AG10803 (cell line): ENCODE measurements at places on chromosomes 3 and 15.
A peak's percentile ranks its signal among the peaks of the same experiment; 100 is the strongest.

GRCh38 chr15:52052066-52052935 lies 33.3 kb downstream of the MAPK6 start:
- peak; percentile 34 for DNase-seq

DNA sequence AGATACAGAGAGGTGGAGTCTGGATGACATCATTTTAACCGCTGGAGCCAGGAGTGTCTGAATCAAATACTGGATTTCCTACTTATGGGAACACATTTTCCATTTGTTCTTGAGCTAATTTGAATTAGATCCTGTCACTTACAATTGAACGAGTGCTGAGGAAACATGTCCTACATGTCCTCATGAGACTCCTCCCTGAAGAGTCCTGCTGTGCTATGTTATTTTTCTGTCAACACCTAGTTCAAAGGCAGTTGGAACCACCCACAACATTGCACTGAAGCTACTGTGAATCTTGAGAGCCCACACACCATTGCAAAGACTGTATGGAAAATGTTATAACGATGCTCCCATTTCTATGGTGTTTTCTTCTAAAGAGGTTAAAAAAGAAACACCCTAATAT lies 123.5 kb upstream of the CRBN start:
- no peak for DNase-seq

DNA sequence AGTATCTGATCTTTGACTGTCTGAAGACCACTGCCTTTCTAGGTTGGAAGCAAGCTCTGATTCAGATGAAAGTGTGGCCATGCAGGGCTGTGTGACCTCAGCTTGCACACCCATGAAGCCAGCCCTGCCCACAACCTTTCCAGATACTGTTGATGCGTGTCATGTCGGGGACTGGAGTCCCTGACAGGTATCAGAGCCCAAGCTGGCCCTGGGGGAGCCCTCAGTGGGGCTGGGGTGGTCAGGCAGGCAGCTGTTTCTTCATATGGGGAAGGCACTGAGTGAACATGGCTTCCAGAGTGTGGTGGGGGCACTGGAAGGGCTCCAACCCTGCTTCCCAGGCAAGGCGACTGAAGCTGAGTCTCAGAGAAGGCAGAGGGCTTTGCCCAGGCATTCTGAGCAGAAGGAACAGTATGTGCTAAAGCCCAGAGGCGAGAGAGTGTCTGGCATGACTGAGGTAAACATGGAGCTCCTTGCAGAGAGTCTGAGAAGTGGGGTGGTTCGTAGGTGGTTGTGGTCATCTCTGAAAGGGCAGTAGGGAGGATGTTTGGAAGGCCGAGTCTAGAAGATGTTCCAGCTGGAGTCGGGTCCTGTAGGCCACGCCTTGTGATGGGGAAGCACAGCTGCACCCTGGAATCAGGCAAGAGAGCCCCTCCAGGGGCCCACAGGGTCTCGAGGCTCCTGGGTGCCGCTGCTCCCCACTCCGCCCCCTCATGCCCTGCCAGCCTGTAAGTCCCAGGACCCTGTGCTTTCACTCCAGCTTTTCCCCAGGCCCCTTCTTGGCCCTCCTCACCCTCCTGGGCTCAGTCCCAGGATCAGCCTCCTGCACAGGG lies 122.2 kb downstream of the EEFSEC start:
- no peak for DNase-seq

DNA sequence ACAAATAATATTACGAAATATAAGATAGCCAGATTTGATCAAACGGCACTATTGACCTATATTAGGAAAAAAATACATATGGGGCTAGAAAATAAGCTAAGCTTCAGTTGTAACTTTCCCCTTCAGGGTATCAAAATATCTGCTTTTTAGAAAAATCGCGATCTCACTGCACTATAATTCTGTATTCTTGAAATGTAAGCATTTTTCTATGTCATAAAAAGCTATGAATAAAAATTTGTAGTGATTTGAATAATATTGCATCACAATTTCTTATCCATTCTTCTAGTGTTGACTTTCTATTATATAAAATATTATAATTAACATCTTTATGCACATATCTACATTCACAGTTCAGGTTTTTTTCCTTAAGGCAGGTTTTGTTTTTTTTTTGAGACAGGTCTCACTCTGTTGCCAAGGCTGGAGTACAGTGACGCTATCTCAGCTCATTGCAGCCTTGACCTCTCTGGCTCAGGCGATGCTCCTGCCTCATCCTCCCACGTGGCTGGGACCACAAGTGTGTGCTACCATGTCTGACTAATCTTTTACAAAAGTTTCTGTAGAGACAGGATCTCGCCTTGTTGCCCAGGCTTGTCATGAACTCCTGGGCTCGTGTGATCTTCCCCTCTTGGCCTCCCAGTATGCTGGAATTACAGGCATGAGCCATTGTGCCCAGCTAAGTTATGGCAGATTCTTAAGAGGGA lies 21.6 kb downstream of the EMC4 start:
- DNase-seq, result no peak

DNA sequence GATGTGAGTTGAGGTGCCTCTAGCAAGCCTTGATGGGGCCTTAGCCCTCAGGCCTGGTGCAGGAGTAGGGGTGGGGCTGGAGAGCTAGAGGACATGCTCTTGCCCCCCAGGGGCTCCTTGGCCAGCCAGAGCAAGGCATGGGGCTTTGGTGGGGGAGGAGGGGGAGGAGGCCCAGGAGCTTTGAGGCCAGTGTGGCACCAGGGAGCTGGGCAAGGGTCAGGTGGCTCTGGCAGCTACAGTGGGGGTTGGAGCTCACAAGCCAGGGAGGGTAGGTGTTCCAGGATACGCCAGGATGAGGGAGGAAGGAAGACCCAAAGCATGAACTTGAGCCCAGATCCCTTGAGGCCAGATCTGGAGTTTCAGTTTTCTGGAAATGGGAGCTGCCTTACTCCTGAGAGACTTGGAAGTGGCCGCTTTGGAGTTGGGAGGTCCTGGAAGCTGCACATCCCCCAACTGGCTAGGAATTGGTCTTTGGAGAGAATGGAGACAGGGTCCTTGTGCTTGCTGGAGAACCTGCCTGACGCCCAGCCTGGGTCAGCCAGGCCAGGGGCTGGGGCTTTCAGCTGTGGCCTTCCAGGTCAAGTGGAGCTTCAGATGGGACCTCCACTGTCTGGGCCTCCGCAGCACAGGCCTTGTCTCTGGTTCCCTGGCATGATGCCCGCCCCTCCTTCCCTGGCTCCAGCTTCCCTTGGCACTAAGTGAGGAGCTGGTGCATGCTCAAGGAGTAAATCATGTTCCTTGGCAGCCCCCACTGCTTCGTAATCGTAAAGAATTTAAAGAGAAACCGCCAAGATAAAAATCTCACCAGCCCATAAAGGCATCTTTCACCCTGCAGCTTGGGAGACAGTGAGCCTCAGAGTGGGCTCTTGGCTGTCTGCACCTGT lies 8.7 kb downstream of the SEMA3F start:
- DNase-seq, result peak; percentile 97

DNA sequence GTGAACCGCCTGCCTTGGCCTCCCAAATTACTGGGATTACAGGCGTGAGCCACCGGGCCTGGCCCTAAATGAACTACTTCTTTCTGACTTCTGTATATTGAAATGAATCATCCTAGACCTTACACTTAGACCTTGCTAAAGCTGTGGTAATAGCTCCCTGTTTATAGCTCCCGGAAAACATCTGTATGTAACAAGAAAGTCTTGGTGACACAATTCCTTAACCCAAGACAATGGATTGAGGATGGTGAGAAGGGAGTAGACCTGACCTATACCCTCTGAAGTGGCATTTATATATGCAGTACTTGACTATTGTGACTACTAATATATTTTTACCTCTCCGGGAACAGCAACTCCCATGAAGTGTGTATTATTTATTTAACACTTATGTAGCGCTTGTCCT lies 48.0 kb upstream of the TBL1XR1 start:
- no peak for DNase-seq
